ENCODE measurements at places on chromosomes 12 and 14.

- DNase-seq, result no peak
Observed at GRCh38 chr12:106962286-106962685, 6.6 kb downstream of the TMEM263 start.

GRCh38 chr14:59600211-59600945, 23.8 kb upstream of the CCDC175 start:
- DNase-seq, result peak; percentile 49

DNA sequence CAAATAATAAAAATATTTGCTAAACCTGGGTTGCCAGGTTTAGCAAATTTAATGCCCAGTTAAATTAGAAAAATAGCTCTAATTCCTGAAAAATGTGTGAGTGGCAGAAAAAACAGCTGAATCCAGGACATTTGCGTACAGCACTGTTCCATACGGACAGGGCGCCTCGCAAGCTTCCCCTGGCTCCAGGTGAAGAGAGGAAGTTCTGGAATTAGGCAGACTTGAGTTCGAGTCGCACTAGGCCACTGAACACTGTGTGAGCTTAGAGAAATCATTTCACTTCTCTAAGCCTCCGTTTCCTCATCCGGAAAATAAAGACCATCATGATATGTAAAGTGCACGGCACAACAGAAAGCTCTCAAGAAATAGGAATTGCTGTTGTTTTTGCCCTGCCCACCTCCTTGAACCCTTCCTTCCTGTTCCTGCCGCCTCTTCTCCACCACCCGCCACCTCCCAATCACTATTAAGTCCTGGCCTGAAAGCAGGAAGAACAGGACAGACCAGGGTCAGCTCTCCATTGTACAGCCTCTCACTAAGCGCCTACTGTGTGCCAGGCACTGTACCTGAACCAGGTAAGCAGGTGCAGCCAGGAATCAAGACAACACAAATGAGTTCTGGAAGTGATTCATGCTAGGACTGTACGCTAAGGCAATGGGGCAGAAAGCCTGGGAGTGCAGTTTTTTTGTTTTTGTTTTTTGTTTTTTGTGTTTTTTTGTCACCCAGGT, 763 bp upstream of the PHETA1 start:
- no peak for DNase-seq

- DNase-seq, result peak; percentile 36
Observed at GRCh38 chr12:99959549-99960170, 25.1 kb downstream of the ANKS1B start.

DNA sequence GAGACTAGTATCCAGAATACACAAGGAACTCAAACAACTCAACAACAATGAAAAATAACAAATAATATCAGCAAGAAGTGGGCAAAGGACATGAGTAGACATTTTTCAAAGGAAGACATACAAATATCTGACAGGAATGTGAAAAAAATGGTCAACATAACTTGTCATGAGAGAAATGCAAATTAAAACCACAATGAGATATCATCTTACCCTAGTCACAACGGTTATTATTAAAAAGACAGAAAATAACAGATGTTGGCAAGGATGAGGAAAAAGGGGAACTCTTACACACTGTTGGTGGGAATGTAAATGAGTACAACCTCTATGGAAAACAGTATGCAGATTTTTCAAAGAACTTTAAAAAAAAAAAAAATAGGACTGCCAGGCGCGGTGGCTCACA, 20.4 kb downstream of the VWF start:
- peak; percentile 43 for DNase-seq

GRCh38 chr12:48336564-48336963, 14.2 kb downstream of the ZNF641 start:
- DNase-seq, result peak; percentile 11

DNA sequence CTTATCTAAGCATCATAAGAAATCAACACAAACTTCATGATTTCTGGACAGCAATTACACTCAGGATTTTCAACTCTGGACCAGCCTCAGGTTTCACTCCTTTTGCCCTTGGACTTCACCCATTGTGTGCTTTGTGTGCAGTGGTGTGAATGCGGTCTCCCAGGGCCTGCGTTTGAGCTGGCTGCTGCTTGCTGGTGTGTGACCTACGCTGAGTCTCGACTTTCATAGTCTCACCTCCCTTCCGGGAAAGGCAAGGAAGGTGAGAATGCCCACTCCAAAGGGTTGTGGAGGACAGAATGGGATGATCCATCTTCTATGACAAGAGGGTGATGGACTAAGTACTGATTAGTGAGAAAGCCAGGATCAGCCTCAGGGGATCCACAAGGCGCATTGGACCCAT, 228.8 kb downstream of the C12orf75 start:
- DNase-seq, result no peak

GRCh38 chr14:65360144-65360784, 52.3 kb upstream of the FUT8 start:
- DNase-seq, result peak; percentile 23

GRCh38 chr12:102962532-102962931, 5.1 kb downstream of the ASCL1 start:
- no peak for DNase-seq

DNA sequence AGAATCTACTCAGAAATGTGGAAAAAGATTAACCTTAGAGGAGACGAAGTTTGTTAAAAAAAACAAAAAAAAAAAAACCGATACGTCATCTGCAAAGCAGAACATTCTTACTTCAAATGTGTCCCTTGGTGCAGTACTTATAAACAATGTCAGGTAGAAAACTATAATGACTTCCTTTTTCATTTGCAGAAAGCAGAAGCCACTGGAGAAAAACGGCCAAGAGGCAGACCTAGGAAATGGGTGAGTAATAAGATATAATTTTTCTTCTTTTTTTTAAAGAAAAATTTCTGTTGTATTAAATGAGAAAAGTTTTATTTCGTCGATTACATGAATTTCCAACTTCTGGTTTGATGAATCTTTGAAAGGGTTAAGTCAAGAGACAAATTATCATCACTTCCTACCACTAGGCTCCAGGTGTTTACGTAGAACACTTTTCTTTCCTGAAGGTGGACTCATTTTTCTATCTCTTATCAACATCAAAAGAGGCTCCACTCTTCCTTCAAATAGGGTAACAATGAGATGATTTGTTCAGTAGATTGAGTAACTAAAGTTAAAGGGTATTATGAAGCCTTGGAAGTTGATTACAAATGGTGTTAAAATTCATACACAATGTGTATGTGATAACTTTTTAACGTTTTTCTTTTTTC, 14.2 kb downstream of the HMGA2 start:
- DNase-seq, result no peak

DNA sequence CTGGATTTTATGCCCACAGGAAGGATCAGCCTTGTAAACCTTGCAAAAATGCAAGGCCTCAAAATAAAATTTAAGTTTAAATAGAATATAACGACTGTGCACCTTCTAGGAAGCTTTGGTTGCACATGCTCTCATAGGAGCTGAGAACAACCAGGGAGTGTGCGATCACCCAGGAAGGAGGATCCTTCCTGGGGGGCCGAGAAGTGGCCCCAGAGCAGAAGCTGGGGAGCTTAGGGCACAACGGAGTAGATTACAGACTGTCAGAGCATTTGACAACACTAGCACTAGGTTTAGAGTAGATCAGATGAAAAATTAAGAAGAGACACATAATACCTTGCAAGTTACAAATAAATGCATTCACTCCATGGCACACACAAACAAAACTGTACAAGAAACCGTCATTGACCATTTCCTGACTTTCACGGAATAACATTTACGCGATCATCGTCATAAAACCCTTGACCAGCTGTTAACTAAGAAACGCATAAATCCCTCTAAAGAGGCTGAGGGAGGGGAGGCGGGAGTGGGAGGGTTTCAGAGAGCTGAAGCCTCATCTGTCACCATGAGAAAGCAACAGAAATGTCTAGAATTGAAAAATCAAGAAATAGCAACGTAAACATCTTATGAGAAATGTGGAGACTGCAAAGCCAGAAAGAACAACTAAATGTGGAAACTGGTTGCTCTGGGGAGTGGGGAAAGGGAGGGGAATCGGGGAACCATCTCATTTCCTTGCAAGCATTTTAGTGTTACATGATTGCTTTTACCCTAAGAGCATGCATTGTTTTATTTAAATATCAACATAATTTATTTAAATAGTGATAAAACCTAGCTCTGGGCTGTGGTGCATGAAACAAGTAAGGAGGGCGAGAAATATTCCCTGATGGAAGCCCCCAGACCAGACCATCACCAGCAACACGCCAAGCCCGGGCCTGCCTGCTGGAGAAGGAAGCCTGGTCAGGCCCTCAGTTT, 13.1 kb upstream of the CCDC85C start:
- no peak for DNase-seq

- DNase-seq, result no peak
Observed at GRCh38 chr14:101029668-101030290, 126.3 kb upstream of the RTL1 start.

DNA sequence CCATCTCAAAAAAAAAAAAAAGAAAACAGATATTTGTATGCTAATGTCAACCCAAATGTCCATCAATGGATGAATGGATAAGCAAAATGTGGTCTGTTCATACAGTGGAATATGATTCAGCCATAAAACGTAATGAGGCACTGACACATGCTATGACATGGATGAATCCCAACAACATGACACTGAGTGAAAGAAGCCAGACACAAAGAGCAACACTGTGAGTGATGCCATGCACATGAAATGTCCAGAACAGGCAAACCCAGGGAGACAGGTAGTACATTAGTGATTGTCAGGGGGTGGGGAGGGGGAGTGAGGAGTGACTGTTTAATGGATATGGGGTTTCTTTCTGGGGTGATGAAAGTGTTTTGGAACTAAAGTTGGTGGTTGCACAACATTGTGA, 50.2 kb downstream of the ARL6IP4 start:
- DNase-seq, result no peak
